Stomach (tissue), 19 donors: ENCODE measurements at places on chromosomes 7 and 10. TPM values are rescaled to one million over a fixed set of nuclear protein-coding genes. Genes with fewer than 3 reads are reported as not detected.

DNA sequence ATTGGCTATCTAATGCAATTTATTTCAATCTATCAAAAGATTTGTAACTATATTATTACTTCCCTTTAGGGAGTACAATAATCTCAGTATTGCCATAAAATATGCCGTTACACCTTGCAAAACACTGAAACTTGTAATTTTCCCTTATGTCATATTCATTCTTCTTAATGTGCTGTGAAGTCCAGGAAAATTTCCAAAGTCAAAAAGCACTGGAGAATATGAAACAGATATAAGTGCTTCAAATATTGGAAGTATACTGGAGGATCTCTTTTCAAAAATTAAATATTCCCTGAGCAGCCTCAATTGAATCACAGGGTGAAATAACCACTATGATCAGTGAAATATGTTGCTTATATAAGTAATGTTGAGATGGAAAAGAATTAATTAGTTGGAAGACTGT is 356.0 kb downstream of the PPP1R3A start:
- DNase-seq, result no peak

DNA sequence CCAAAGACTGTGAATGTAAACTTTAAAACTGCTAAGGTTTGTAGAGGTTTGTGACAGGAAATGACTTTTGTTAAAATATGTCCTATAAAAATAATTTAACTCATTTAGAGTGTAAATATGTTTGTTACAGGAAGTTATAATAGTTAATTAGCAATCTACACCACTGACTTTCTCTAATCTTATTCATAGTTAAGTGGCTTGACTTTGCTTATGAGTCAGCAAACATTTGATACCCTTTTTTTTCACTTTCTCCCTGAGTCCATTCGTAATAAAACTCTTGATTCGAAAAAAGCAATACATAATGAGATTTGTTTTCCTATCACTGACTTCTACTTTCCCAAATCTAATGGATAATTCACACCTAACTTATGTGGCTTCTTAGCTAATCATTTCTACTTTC is 317.7 kb upstream of the SEMA3C start:
- DNase-seq, result no peak

Gene PIK3AP1
- 14.5 TPM for total RNA-seq

- no peak for DNase-seq
Measured at GRCh38 chr10:15237351-15237750, 68.9 kb upstream of the NMT2 start.

DNA sequence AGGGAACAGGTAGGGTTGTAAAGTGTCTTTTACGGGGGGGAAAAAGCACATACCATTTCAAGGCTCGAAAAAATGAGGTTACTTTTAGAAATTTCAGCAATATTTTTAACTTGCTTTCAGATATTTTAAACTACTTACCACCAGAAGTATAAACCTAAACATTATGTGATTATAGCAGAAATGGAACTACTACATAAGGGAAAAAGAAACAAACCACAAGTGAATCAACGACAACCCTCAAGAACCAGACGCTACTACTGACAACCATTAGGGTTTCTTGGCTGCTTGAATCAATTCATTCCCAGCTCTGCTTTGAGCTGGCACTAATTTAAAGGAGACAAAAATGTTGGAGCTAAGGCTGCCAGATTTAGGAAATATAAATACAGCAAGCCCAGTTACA is 80.1 kb downstream of the ZFAND4 start:
- DNase-seq, result no peak

Gene FBXO24
- total RNA-seq, result 0.37 TPM

DNA sequence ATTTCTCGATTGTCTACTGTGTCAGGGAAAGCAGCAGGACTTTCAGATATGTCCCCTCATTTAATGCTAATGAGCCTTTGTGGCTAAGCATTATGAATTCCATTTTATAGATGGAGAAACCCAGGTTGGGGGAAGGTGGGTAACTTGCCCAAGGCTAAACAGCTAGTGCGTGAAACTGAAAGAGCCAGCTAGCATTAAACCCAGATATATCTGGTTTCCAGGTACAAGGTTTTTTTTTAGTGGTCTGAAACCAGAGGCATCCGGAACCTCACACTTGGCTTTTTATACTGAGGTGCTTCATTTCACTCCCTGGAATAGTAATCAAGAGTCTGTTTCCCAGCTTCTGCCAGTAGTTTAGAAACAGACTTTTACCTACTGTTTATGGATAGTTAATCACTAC is 694.8 kb downstream of the PHTF2 start:
- DNase-seq, result no peak

DNA sequence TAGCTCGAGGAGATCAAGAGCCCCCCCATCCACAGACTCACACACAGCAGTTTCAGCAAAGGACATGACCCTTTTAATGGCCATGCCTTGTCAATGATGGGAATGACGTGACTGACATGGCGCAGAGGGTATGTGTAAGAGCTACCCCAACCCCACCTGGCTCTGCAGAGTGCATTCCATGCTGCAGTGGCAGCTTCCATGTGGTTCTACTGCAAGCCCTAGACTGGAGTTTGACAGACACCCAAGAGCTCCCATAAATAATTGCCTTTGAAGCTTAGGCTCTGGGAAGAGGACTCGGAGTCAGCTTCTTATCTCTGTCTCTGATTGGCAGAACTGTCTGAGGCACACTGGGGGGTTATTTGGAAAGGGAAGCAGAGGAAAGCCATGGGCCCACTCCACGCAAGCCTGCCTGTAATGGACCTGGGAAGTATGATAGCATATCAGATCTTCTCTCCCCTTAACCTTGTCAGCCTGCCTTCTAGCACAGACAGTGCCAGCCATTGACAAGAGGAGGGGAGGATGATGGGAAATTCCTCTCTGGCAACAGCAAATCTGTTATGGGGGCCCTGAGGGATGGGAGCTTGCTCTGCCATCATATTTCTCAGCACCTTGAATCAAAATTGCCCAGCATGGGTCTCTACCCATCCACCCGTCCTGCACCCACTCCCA is 478.5 kb upstream of the PODXL start:
- no peak for DNase-seq

- DNase-seq, result peak; percentile 87
Measured at GRCh38 chr7:101308245-101309085, 13.1 kb downstream of the IFT22 start.

GRCh38 chr10:13701157-13701919 is 114.6 kb downstream of the PRPF18 start:
- DNase-seq, result no peak

- DNase-seq, result no peak
Measured at GRCh38 chr10:48796713-48797245, 112.1 kb downstream of the WDFY4 start.

- no peak for DNase-seq
Measured at GRCh38 chr7:39526666-39527065, 39.5 kb upstream of the YAE1 start.

Gene SH2B2
- not detected for total RNA-seq

DNA sequence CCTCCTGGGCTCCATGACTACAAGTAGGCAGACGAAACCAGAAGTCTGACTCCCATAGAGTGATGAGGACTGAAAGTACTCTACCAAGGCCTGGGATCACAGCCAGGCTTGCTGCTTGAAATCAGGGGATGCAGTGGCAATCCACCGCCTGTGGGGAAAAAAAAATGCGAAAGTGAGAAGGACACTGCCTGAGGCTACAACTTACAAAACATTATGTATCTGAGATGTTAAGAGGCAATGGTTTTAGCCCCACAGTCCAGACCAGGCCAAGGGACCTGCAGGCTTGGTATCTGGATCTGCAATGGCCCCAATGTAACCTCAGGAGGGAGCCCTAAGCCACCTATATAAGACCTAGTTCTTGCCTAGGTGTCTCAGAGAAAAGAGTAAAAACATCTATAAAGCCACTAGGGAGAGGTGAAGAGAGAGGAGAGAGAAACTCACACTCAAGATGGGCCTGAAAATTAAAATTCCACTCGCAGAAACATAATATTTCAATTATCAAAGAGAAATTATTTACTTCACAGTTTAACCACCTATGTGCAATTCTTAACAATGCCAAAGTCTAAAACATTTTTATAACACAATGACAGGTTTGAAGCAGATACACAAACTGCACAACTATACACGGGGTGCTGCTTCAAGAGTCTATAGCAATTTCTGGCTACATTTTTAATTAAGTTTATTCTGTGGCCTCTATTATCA is 13.9 kb downstream of the DNAJC1 start:
- peak; percentile 42 for DNase-seq

Gene SPDYE1
- total RNA-seq, result not detected

- DNase-seq, result no peak
Measured at GRCh38 chr7:22417349-22417748, 60.4 kb upstream of the RAPGEF5 start.

DNA sequence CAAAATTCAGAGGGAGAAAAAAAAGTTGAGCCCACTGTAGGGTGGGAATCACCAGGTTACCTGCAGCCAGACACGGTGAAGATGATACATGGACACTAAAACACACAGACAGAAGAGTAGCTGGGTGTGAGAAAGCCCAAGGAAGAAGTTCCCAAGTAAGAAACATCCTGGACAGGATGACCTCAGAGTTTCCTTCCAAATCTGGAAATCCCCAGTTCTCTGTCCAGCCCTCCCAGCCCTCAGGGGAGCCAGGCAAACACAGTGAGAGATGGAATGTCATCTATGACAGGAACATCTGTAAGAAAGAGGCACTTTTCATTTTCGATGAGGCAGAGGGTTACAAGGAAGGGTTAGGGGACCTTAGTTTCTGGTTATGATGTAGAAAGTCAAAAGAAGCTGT is 125.1 kb upstream of the LYZL1 start:
- DNase-seq, result peak; percentile 18

- DNase-seq, result no peak
Measured at GRCh38 chr10:603745-604144, 85.7 kb downstream of the DIP2C start.

DNA sequence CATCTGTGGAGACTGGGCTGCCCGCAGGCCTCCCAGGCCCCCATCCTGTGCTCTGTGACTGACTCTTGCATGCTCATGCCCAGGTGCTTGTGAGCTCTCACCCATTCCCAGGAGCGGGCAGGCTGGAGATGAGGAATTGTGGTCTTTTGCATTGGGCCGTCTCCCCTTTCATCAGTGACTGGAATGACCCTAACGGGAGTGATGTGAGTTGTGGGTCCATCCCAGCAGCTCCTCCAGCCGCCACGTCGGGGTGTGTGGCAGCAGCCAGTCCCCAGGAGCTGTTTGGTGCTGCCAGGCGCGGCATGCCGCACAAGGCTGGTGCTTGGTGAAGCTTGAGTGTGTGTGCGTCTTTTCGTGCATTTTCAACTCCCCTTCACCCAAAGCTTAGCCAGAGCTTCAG is 164.2 kb downstream of the ACTR3B start:
- DNase-seq, result no peak

DNA sequence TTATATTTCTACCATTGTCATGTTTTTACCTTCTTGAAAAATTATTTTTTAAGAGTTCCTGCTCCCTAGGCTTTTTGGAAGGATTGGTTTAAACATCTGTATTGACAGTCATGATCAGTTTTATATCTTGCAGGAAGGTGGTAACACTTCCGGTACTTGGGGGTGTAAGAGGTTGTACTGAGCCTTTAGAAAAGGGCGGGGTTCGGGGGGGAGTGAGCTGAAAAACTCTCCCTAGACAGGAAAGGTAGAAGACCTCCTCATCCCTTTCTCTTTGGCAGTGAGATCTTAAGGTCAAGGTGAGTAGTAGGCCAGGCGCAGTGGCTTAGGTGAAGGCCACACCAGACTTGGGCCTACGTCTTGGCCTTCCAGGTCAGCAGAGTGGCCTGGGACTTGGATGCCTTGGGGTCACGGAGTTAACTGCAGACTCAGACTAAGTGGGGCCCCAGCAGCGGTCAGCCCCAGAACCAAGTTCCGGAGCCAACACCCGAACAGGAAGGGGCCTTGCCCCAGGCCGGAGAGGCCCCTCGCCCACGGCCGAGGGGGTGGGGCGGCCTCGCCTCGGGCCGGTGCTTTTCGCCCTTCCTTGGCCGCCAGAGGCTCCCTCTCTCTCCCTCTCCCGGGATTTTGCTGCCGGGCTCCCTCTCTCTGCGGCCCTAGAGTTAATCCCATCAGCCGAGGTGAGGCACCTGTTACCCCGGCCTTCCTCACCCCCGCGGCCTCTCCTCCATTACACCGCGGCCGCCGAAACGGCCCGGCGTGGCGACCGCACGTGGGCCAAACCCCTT is at the start of gene PPP1R9A:
Gene PPP1R9A, plus strand, starts transcription at position 569 of the 785 bp plus-strand sequence. CDS start 2,520 bp downstream, outside the sequence.
- peak; percentile 86 for DNase-seq

Gene COBL
- 8.8 TPM for total RNA-seq

Gene FOXI2
- total RNA-seq, result not detected

- no peak for DNase-seq
Measured at GRCh38 chr7:22676385-22676784, 50.6 kb upstream of the IL6 start.
